ENCODE measurements at places on chromosomes 11 and 22. TPM values are rescaled to one million over a fixed set of nuclear protein-coding genes. Genes with fewer than 3 reads are reported as not detected.

SYCE3 gene
- not detected for total RNA-seq

- H3K4me1 ChIP-seq, result no peaks in the 10 kb centered on the region
- H3K27ac ChIP-seq, result no peak overlapping the region
- no peaks in the 10 kb centered on the region for H3K27me3 ChIP-seq
- no peak overlapping the region for H3K4me3 ChIP-seq
- H3K36me3 ChIP-seq, result no peaks in the 10 kb centered on the region
- no peak for DNase-seq
Observed at GRCh38 chr11:70252844-70253243, 17.6 kb upstream of the PPFIA1 start.

GRCh38 chr22:27138471-27138870 is 481.1 kb downstream of the MIAT start:
- peaks cover 7% of the 10 kb centered on the region for H3K27me3 ChIP-seq
- no peaks in the 10 kb centered on the region for H3K36me3 ChIP-seq
- H3K4me3 ChIP-seq, result no peak overlapping the region
- no peak overlapping the region for H3K27ac ChIP-seq
- no peak for DNase-seq

SHANK3 gene
- total RNA-seq, result 14.3 TPM

- peaks cover 5% of the 10 kb centered on the region for H3K36me3 ChIP-seq
- no peaks in the 10 kb centered on the region for H3K4me1 ChIP-seq
- no peak for DNase-seq
- no peaks in the 10 kb centered on the region for H3K27me3 ChIP-seq
Observed at GRCh38 chr11:57547854-57548377, 10.5 kb downstream of the SMTNL1 start.

DNA sequence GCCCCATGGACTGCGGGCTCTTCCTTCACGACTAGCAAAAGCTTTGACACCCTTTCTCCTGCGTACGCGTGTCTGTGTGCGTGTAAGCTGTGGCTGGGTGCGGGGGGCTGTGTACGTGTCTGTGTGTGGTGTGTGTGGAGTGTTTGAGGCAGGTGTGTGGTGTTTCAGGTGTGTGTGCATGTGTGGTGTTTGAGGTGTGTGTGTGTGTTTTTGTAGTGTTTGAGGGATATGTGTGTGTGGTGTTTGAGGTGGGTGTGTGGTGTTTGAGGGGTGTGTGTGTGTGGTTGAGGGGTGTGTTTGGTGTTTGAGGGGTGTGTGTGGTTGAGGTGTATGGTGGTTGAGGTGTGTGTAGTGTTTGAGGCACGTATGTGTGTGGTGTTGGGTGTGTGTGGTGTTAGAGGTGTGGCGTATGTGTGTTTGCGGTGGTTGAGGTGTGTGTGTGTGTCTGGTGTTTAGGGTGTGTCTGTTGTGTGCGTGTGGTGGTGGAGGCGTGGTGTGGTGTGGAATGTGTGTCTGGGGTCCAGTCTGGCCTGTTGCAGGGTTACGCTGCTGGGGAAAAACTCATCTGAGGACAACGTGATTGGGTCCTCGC is 687 bp upstream of the ARSA start:
- H3K4me3 ChIP-seq, result peak overlapping the region; percentile 89
- H3K27me3 ChIP-seq, result no peaks in the 10 kb centered on the region
- H3K36me3 ChIP-seq, result no peaks in the 10 kb centered on the region

DNA sequence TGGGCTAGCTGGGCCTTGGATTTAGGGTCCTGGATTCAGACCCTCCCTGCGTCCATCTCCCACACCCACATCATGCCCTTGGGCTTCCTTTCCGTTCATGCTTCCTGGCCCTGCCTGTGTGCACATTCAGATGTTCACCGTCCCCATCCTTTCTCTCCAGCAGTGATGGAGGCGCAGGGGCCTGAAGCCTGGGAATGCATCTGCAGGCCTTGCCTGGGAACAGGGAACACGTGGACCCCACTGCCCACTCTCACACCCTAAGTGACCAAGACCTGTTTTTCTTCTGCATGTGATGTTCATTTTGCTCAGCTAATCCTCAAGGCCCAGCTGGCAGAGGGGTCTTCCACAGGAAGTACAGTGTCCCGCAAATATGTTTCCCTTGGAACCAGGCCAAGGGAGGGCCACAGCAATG is 91.6 kb upstream of the PARVA start:
- DNase-seq, result no peak
- peaks cover 44% of the 10 kb centered on the region for H3K4me1 ChIP-seq
- no peaks in the 10 kb centered on the region for H3K36me3 ChIP-seq
- no peak overlapping the region for H3K27ac ChIP-seq
- H3K4me3 ChIP-seq, result no peak overlapping the region

- peaks cover 10% of the 10 kb centered on the region for H3K4me1 ChIP-seq
- no peak for DNase-seq
- H3K4me3 ChIP-seq, result no peak overlapping the region
- H3K36me3 ChIP-seq, result no peaks in the 10 kb centered on the region
Observed at GRCh38 chr11:75691804-75692203, 23.0 kb upstream of the MAP6 start.

DNA sequence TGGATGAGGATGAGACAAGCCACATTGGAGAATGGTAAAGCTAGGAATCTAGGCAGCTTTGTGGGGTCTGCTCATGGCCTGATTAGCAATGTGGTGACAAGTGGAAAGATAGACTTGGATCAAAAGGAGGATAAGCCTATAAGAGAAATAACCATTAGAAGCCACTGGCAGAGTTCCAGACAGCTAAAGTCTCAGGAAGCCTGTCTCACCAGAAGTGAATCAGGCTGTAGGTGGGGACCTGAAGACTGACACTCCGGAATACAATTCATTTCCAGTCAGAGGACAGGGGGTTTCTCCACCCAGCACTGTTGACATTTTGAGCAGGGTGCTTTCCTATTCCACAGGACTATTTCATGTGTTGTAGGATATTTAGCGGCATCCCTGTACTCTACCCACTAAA is 129.7 kb downstream of the ARHGAP42 start:
- no peaks in the 10 kb centered on the region for H3K27me3 ChIP-seq
- no peaks in the 10 kb centered on the region for H3K36me3 ChIP-seq
- no peak for DNase-seq

DNA sequence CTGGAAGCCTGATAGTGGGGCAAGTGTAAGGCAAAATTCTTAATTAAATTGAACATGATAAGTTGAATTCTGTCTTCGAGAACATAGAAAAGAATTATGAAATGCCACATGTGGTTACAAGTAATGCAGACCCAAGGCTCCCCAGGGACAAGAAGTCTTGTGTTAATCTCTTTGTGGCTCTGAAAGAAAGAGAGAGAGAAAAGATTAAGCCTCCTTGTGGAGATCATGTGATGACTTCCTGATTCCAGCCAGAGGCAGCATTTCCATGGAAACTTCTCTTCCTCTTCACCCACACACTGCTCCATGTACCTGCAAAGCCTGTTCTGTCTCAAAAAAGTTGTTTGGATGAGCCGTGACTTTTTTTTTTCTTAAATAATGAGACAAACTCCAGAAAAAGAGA is 1.9 kb upstream of the TYR start:
- DNase-seq, result no peak
- no peaks in the 10 kb centered on the region for H3K27me3 ChIP-seq
- H3K4me1 ChIP-seq, result no peaks in the 10 kb centered on the region
- no peak overlapping the region for H3K4me3 ChIP-seq
- H3K27ac ChIP-seq, result no peak overlapping the region
- H3K36me3 ChIP-seq, result no peaks in the 10 kb centered on the region

GAS2 gene
- 14.9 TPM for total RNA-seq

DNA sequence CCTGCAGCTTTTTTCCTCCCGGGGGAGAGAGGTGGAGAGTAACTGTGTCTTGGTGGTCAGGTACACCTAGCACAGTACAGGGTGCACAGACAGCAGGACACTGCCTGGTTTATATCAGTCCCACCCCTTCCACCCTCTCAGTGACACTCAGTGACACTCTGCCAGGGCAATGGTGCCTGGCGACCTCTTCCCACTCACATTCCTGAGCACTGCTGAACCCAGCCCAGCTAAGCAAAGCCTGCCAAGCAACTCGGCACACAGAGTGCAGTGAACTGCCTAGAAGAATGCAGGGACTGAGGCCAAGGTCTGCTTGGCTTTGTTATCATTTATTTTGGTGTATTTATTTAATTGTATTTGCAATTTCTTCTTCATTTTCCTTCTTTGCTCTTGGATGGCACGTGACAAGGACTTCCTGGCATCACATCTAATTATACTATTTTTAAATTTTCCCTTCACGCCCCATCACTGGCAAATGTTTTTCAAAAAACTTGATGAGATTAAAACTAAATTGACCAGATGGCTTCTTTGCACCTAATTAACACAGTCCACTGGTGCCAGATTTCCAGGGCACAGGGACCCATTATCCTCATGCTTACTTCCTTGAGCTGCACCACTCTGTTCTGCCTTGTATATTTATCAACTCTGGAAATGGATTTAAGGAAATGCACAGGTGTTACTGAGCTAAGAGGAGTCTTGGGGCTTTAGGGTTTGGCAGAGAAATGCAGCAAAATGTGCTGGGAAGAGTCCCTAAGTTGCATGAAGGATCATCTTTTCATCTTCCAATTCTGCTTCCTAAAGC is 205.6 kb downstream of the ADAMTS15 start:
- peaks cover 2% of the 10 kb centered on the region for H3K36me3 ChIP-seq
- H3K27me3 ChIP-seq, result no peaks in the 10 kb centered on the region
- no peak for DNase-seq
- H3K4me1 ChIP-seq, result peaks cover 13% of the 10 kb centered on the region
- no peak overlapping the region for H3K27ac ChIP-seq

Measured in mesothelial cell of epicardium (in vitro differentiated cells).